ENCODE measurements at places on chromosomes 3 and 15.

DNA sequence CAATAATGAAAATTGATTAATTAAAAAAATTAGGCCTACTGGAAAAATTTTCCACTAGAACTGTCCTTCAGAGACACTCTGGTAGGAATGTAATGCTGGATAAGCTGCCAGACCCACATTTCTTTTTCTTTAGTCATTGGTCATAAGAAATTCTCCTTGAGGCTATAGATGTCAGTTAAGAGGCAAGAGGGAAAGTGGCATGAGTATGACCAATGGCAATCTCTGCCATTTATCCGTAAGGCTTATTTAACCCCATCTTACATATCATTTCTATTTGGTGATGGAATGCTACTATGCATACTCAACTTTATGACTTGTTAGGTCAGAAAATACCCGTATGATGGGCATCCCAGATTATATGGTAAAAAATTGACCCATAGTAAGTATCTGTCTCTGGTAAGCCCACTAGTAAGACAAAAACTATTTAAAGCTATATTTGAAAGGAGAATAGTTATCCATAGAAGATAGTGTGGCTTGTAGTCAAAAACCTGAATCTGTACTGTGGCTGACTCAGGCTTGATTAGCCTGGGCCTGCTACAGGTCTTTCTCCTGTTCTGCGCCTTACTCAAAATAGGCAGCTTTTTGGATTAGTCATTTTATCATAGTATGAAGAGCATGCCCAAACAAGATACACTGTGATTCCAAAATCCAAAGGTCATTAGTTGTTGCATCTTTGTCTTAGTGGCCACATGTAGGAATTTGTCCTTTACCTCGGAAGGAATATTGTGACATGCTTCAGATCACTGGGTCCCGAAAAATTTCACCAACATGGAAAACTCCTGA, 314.7 kb downstream of the PYDC2 start:
- no peak for DNase-seq

- DNase-seq, result peak; percentile 39
These were observed 5.6 kb downstream of the PRTG start for GRCh38 chr15:55737373-55737772.

DNA sequence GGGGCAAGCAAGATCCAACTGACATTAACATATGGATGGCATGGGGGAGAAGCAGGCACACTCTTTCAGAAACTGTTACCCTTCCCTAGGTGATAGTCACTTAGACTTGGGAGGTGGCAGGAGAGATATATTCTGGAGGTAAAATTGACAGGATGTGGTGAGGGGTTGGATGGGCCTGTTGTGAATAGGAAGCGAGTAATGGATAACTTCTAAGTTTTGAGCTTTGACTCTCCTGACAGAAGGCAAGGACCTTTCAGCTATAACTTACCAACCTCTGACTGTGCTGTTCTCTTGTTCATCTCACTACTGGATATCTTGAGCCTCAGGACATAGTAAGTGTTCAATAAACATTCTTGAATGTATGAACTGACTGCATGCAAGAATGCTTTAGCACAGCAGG, 1.9 kb upstream of the PDIA5 start:
- DNase-seq, result no peak

DNA sequence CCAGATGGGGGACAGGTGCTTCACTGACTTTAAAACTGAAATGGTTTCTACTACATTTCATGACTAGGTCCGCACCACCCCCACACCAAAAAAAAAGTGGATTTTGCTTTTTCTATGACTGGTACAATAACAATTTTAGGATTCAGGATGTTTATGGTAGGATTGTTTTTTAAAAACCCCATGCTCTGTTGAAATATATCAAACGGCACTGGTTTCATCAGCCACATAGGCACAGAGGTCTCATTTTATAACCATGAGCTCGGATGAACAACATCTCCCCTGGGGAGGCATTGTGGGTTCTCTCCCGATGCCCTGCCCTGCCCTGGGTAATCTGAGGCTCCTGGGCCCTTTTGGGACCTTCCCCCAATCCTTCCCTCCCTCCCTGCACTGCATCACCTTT, 202.7 kb upstream of the KBTBD8 start:
- DNase-seq, result no peak

GRCh38 chr3:149042789-149043386, 43.4 kb downstream of the HLTF start:
- no peak for DNase-seq

DNA sequence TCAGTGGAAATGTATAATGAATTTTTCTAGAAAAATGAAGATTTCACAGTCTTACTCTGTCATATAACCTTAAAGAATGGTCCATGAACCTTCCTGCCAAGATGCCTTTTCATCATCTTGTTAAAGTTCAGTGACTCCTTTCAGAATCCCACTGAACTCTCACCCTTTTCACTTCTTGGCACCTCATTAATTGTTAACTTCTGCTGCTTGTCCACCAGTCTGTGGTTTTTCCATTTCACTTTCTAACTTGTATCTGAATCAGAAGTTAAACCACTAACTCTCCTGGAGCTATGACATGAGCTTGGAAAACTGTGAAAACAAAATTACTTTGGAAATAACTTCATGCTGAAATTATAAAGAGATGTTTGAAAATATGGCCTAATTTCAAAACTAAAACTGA, 281.2 kb upstream of the ALCAM start:
- DNase-seq, result no peak

DNA sequence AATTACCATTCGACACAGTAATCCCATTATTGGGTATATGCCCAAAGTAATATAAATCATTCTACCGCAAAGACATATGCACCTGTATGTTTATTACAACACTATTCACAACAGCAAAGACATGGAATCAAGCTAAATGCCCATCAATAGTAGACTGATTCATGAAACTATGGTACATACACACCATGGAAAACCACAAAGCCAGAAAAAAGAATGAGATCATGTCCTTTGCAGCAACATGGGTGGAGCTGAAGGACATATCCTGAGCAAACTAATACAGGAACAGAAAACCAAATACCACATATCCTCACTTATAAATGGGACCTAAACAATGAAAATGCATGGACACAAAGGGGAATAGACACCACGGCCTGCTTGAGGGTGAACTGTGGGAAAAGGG, 11.1 kb upstream of the MCF2L2 start:
- no peak for DNase-seq

GRCh38 chr15:76418352-76419140, 82.0 kb downstream of the ISL2 start:
- no peak for DNase-seq

DNA sequence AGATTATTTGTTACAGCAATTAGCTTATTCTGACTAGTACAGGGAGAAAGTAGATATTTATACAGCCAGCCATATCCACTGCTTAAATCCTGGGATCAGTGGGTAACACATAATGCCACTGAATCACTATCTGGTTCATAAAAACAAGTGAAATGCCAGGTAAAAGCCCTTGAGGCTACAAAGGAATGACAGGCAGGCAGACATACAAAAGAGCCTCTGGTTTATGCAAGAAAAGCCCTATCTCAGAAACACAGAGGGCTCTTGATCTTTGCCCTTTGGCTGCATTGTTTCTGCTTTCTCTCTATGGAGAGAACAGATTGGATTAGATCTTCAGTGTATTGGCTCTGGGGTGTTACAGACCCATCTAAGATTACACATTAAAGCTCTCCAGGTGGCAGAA, 115.4 kb upstream of the GADL1 start:
- DNase-seq, result no peak

GRCh38 chr3:187227658-187228258, 30.5 kb downstream of the RTP1 start:
- no peak for DNase-seq

DNA sequence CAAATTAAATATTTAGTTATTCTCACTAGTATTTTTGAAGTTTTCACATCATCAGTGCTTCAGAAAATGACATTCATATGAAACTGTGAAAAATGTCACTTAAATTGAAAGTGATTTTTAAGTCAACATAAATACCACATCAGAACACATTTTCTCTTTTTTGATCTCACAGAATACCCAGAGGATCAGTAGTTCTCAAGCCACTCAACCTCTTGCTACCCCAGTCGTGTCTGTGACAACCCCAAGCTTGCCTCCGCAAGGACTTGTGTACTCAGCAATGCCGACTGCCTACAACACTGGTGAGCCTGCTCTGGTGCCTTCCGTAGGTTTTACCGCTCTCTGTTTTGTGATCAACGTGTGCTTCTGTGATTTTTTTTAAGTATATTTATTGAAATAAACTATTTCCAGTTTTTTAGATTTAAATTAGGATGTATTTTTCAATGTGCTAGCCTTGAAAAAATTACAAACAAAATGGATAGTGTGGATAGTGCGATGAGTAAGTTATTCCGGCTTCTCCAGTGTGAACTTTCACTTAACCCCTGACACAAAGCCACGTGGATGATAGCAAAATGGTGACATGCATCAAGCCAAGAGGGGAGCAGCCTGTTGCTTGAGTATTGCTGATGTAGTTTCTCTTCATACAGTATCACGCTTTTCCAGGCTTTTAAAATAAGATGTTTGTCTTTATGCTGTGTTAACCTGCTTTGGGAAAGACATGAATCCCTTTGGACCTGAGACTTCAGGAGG, 26.5 kb downstream of the LYSMD4 start:
- DNase-seq, result no peak

Data from renal pelvis (tissue), 12 donors.